Heart right ventricle (tissue), 16 donors: ENCODE measurements at places on chromosomes 5 and 9.

GRCh38 chr5:37111426-37112382, 137.5 kb downstream of the CPLANE1 start:
- H3K4me1 ChIP-seq: no peaks in the 10 kb centered on the region
- no peak overlapping the region for H3K4me3 ChIP-seq
- peaks cover 98% of the 10 kb centered on the region for H3K36me3 ChIP-seq
- no peak overlapping the region for H3K27ac ChIP-seq
- no peaks in the 10 kb centered on the region for H3K27me3 ChIP-seq
- no peak for DNase-seq

- H3K27me3 ChIP-seq: no peaks in the 10 kb centered on the region
- no peak for DNase-seq
- H3K27ac ChIP-seq: no peak overlapping the region
- no peak overlapping the region for H3K4me3 ChIP-seq
- no peaks in the 10 kb centered on the region for H3K4me1 ChIP-seq
Measured at GRCh38 chr9:117464941-117465616, 50.2 kb upstream of the ASTN2 start.

GRCh38 chr9:113228130-113228665, 6.9 kb downstream of the SLC31A1 start:
- no peaks in the 10 kb centered on the region for H3K4me1 ChIP-seq
- H3K4me3 ChIP-seq: no peak overlapping the region
- no peaks in the 10 kb centered on the region for H3K27me3 ChIP-seq
- no peak overlapping the region for H3K27ac ChIP-seq
- no peak for DNase-seq

GRCh38 chr9:69155341-69156030, 18.6 kb upstream of the TJP2 start:
- H3K27me3 ChIP-seq: no peaks in the 10 kb centered on the region
- H3K4me1 ChIP-seq: peaks cover 6% of the 10 kb centered on the region
- no peak for DNase-seq
- H3K27ac ChIP-seq: no peak overlapping the region
- H3K36me3 ChIP-seq: no peaks in the 10 kb centered on the region
- no peak overlapping the region for H3K4me3 ChIP-seq

GRCh38 chr9:33222031-33222430, 17.9 kb upstream of the SPINK4 start:
- no peak overlapping the region for H3K4me3 ChIP-seq
- no peak overlapping the region for H3K27ac ChIP-seq
- no peak for DNase-seq
- no peaks in the 10 kb centered on the region for H3K36me3 ChIP-seq

DNA sequence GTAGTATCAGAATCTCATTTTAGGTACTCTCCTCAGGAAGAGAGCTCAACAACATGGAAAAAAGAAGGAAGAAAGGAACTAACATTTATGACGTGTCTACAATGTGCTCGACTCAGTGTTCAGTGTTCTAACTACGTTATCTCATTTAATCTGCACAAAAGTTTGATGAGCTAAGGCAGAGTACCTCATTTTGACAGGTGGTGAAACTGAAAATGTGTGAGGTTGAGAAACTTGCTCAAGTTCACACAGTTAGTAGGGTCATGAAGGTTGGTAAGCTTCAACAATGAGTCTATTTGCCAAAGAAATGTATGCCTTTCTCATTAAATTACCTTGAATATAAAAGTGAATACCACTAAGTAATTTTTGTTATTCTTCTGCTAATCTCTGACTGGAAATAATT, 165.1 kb downstream of the CAAP1 start:
- H3K27ac ChIP-seq: no peak overlapping the region
- no peaks in the 10 kb centered on the region for H3K36me3 ChIP-seq
- no peak overlapping the region for H3K4me3 ChIP-seq
- no peak for DNase-seq
- no peaks in the 10 kb centered on the region for H3K4me1 ChIP-seq
- peaks cover 9% of the 10 kb centered on the region for H3K27me3 ChIP-seq

DNA sequence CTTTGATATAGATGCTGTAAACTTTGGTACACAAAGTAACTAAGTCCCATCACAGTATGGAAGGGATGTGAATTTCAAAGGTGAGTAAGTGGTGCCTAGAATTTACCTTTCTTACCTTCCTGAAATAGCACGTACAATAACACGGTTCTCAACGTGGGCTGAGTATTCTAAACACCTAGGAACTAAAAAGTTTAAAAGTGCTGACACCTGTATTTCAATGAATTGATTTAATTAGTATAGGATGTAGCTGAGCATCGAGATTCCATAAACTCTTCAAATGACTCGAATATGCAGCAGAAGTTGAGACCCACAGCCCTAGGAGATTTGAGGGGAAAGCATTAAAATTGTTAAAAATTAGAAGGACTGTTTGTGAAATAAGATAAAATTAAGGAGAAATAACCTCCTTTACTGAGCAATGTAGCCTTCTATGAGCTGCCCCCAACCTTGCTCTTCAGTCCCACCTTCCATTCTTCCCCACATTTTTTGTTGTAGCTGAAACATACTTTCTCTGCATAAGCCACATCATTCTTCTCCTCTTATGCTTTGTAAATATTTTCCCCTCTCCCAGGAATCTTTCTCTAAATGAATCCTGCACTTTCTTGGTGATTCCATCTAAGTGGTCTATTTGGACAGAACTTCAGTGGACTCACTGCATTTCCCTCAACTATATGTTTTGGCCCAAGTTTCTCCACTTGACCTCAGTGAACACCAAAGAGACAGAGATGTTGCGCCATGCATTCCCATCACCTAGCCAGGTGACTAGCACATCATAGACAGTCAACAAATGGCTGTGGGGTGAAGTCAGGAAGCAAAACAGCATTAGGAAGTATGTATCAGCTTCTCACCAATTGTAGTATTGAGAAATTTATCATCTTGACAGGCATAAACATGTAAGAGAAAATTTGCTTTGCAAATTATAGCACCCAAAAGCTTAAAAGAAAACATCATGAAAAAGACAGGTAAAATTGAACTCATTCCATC, 156.5 kb upstream of the TAS2R1 start:
- no peaks in the 10 kb centered on the region for H3K27me3 ChIP-seq
- no peak overlapping the region for H3K27ac ChIP-seq
- H3K4me1 ChIP-seq: no peaks in the 10 kb centered on the region
- H3K4me3 ChIP-seq: no peak overlapping the region
- DNase-seq: no peak
- no peaks in the 10 kb centered on the region for H3K36me3 ChIP-seq

DNA sequence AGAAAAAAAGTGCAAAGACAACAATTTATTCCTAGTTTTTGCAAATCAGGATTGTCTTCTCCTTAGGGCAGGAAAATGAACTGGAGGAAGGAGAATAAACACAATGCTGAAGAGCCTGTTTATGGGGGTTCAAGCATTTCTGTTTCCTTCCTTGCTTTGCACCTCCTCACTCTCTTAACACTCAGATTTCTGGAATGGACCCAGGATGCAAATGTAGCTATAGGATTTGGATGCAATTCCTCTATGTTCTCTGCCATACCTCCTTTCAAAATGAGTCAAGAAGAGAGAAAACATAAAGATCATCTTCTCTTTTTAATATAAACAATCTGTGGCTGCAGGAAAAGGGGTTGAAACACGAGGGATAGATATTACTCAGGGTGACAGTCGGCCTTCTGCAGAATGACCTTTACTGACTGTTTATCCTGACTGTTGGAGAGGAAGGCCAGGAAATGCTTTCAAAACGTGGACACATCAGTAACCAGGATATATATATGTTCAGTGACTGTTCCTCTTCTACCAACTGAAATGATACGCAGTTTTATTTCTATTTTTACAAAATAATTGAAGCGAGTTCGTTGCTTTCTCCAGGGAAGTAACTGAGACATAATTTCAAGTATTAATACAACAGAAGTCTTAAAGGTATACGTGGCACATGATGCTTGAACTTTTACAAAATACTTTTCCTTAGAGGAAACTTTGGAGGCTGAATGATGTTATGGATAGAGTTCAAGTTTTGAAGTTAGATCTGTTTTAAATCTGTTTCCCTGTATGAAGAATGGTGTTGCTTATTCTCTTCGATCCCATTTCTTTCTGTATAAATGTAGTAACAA, 44.4 kb downstream of the ACTBL2 start:
- peaks cover 10% of the 10 kb centered on the region for H3K4me1 ChIP-seq
- H3K27ac ChIP-seq: no peak overlapping the region
- no peaks in the 10 kb centered on the region for H3K27me3 ChIP-seq
- no peak overlapping the region for H3K4me3 ChIP-seq

DNA sequence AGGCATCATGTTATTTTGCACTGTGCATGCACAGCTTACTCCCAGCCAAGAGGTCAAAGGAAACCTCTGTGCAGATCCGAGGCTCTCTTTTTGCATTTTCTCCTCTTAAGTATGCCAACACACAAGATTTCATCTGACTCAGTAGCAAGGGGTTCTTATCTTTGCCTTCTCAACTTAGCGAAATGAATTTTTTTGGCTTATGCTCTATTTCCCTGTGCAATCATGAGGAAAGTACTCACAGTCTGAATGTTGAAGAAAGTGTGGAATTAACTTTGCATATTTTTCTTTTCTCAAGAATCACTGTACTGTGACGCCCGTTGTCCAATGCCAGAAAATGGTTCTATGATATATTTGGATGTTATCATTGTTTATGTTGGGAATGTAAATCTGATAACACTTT, 173.5 kb upstream of the FBXL7 start:
- no peaks in the 10 kb centered on the region for H3K36me3 ChIP-seq
- no peaks in the 10 kb centered on the region for H3K4me1 ChIP-seq
- no peaks in the 10 kb centered on the region for H3K27me3 ChIP-seq
- no peak overlapping the region for H3K4me3 ChIP-seq
- no peak for DNase-seq
- H3K27ac ChIP-seq: no peak overlapping the region

DNA sequence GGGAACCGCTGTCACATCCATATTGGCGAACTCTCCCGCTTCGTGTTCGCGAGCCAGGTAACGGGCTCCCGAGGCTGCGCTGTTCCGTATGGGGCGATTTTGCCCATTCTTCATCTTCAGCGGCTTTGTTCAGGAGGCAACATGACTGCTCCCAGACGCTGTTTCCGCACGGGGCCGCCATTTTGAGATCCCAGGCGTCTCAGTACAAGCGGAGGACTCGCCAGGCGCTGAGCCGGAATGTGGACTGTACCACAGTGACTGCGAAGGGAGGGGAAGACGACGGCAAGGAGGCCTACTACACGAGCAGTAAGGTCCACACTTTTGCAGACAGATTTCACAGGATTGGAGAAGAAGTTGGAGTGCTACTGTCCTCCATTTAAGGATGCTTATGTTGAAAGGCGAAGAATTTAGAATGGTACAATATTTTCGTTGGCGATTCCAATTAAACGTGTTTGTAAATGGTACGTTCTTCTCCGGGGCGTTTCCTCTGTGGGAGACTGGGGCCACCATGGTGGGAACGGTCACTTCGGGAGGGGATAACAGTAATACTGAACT, 41.6 kb upstream of the ZNF300 start:
- H3K27ac ChIP-seq: peak overlapping the region; percentile 81
- peak overlapping the region; percentile 61 for H3K4me3 ChIP-seq
- peaks cover 24% of the 10 kb centered on the region for H3K36me3 ChIP-seq
- peak; percentile 92 for DNase-seq

DNA sequence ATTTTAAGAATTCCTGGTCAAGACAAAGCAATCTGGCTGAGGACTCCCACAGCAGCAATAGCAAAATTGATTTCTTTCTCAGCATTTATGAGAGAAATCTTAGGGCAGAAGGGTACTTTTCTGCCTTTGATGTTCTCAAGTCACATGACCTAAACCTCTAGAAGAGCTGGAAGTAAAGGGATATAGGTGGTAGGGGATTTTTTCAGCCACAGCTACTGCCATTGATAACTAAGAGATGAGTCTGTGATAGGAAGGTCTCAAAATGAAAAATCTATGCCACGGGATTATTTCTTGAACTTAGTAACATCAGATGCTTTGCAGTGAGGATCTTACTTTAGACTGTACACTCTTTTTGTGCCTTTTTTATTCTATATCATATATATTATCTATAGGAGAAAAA, 35.6 kb downstream of the IL6ST start:
- no peaks in the 10 kb centered on the region for H3K27me3 ChIP-seq
- no peak overlapping the region for H3K27ac ChIP-seq
- H3K4me1 ChIP-seq: no peaks in the 10 kb centered on the region
- H3K4me3 ChIP-seq: no peak overlapping the region

DNA sequence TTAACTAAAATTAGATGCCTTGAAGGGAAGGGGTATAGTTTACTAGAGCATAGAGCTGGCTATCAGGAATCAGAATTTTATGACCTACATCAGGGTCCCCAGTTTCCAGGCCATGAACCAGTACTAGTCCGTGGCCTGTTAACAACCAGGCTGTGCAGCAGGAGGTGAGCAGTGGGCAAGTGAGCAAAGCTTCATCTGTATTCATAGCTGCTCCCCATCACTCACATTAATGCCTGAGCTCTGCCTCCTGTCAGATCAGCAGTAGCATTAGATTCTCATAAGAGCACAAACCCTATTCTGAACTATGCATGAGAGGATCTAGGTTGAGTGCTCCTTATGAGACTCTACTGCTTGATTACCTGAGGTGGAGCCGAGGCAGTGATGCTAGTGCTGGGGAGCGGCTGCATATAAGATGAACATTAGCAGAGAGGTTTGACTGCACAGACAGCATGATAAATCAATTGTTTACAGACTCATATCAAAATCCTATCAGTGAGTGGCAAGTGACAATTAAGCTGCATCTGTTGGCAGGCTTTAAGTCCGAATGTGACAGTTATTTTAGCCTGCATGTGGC, 44.6 kb downstream of the TAF11L14 start:
- no peaks in the 10 kb centered on the region for H3K27me3 ChIP-seq
- no peaks in the 10 kb centered on the region for H3K4me1 ChIP-seq
- no peaks in the 10 kb centered on the region for H3K36me3 ChIP-seq
- DNase-seq: no peak
- H3K4me3 ChIP-seq: no peak overlapping the region

GRCh38 chr5:164351245-164351834, 845.9 kb downstream of the MAT2B start:
- H3K4me3 ChIP-seq: no peak overlapping the region
- H3K36me3 ChIP-seq: no peaks in the 10 kb centered on the region
- H3K27ac ChIP-seq: no peak overlapping the region
- no peaks in the 10 kb centered on the region for H3K27me3 ChIP-seq
- no peak for DNase-seq

DNA sequence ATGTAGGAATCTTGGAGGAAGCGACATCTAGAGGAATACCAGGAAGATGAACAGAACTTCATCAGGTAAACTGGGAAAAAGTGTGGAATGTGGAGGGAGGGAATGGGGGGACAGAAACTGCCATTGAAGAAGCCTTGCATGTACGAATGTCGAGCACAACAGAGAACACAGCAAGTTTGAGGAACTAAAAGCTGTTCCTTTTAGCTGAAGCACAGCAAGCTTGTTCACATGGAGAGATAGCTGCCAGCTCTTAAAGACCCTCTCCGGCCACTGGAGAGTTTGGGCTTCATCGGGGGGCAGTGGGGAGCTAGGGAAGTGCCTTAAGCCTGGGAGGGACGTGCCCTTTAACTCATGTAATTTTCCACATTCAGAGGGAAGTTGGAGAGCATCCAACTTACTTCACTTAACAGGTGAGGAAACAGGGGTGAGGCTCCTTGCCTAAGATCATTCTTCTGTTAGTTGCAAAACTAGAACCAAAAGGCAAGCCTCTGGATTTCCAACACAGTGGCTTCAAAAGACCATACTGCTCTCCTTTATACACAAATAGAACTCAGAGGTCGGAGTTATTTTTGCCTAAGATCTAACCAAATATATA, 2.3 kb upstream of the CYFIP2 start:
- no peak overlapping the region for H3K27ac ChIP-seq
- peaks cover 5% of the 10 kb centered on the region for H3K4me1 ChIP-seq
- H3K4me3 ChIP-seq: no peak overlapping the region
- no peaks in the 10 kb centered on the region for H3K27me3 ChIP-seq
- H3K36me3 ChIP-seq: no peaks in the 10 kb centered on the region
